Temporal lobe (tissue), 4 donors: ENCODE measurements at places on chromosomes 12 and 14. TPM values are rescaled to one million over a fixed set of nuclear protein-coding genes. Genes with fewer than 3 reads are reported as not detected.

DDX51 gene
- total RNA-seq = 8.9 TPM

RNASE1 gene
- total RNA-seq = 8.9 TPM

SSTR1 gene
- total RNA-seq = 12.0 TPM

CATSPERB gene
- 0.74 TPM for total RNA-seq

LPCAT3 gene
- total RNA-seq = 6.6 TPM

ENTPD5 gene
- 4.7 TPM for total RNA-seq

IL22 gene
- total RNA-seq = not detected
